ENCODE measurements at places on chromosomes 6 and 20. TPM values are rescaled to one million over a fixed set of nuclear protein-coding genes. Genes with fewer than 3 reads are reported as not detected.
A peak's percentile ranks its signal among the peaks of the same experiment; 100 is the strongest.

DNA sequence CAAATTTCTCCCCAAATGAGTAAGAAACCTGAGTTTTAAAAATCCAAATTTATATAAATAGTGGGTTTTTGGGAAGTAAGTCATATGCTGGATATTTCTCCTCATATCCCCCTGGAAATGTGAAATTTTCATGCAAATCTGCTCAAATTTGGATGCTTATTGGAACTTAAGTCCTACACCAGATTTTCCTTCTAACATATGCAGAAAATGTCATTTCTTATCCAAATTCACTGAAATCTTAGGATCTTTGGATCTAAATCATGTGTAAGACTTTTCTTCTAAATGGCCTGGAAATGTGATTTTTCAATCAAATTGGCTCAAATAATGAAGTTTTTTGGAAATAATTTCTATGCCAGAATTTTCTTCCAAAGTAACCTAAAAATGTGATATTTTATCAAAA, 33.0 kb downstream of the ZNF133 start:
- DNase-seq, result no peak

DNA sequence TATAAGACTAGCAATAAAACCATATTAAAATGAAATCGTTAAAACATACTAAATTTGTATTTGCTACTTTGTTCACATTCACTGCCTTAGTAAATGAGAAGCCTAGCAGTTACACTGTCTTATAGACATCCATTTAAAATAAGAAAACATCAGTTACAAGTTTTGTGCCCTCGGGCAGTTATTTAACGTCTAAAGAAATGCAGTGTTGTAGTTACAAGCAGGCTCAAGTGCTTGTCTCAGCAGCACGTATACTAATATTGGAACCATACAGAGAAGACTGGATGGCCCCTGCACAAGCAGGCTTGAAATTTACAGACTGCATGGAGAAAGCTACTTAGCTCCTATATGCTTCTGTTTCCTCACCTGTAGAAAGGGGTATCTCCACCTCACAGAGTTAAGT, 93.1 kb downstream of the HACE1 start:
- no peak for DNase-seq

The ULBP1 gene
- total RNA-seq, result 0.47 TPM

GRCh38 chr20:63494420-63495166, 4.3 kb downstream of the EEF1A2 start:
- DNase-seq, result no peak

The GJA10 gene
- not detected for total RNA-seq

DNA sequence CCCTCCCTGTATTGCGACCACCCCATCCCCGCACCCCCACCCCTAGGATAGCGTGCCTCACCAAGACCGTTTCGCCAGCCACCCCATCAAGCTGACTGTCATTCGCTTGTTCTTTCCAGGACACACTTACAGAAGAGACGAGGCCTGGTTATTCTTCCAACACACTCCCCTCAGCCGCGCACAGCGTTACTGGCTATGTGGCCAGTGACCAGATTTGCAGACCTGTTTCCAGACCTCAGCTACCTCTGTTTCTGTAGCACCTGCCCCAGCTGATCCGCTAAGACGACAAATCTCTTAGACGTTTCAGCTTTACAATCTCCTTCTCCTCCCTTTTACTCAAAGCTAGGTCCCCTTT, 26.1 kb downstream of the HLA-F start:
- DNase-seq, result no peak

GRCh38 chr6:4256969-4257368, 121.6 kb upstream of the ECI2 start:
- DNase-seq, result no peak

DNA sequence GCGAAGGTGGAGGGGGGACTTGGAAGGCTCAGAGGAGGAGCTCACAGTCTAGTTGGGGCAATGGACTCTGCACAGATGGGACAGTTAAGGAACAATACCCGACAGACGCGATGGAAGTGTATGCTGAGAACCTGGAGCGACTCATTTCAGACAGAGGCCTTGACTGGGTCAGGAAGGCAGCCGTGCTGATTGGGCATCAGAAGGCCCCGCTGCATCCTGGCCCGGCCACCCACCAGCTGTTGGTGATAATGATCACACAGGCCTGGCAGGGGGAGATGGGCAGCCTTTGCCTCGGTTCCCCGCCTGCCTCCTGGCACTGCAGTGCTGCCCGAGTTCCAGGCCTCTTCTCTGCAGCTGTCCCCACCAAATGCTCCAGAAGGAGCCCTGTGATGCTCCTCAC, 62.4 kb downstream of the MDGA1 start:
- DNase-seq, result no peak

The TRPC4AP gene
- 58.4 TPM for total RNA-seq

DNA sequence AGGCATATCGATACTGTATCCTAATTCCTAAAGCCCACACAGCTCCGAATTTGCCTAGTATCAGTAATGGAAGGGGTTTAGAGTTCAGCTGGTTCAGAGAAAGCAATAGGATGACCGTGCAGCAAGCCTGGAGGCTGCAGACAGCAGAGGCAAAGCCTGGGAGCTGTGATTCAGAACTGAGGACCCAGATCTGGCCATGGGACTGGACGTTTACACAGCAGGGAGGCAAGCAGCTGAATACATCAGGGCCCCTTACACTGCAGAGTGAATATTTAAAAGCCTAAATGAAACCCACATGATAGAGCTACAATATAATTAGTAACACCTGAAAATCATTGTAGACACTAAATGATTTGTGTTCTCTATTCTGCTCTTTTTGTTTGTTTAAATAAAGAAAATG, 38.0 kb downstream of the ELOVL2 start:
- DNase-seq, result no peak

GRCh38 chr20:53778041-53778516, 184.4 kb upstream of the ZNF217 start:
- peak; percentile 61 for DNase-seq

The MAK gene
- 0.26 TPM for total RNA-seq
